ENCODE measurements at places on chromosomes 13 and 19.

GRCh38 chr13:34731486-34731885 is 210.6 kb upstream of the NBEA start:
- no peak for ATAC-seq

DNA sequence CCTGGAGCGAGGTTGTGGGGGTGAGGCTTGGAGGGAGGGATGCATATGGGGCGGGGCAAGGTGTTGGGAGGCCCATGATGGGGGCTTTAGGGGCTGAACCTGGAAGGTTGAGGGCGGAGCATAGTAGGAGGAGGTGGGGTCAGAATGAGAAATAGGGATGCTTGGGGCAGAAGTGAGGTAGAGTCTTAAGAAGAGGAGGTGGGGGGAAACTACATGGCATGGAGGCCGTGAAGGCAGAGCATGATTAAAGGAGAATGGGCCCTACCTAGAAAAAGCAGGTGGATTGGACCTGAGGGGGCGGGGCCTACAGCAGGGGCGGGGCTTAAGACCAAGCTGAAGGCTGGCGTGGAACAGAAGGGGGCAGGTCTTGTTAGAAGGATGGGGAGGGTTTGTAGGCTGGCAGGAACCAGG is 799 bp downstream of the NR1H2 start:
- ATAC-seq, result no peak

DNA sequence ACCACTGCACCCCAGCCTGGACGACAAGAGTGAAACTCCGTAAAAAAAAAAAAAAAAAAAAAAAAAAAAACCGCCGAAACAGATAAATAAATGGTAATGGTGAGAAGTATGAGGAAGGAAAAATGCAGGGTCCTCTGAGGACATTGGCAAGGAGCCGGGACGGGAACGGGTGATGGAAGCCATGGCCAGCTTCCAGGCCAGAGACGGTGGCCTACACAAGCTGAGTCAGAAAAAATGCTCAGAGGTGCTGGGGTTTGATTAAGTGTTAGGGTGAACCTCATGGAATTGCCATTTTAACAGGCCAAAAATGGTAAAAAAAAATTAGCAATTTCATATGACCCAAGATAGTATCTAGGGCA is 866 bp upstream of the ZSWIM4 start:
- no peak for ATAC-seq

- ATAC-seq, result peak; percentile 38
Observed at GRCh38 chr19:8702350-8702749, 3.8 kb upstream of the ACTL9 start.

DNA sequence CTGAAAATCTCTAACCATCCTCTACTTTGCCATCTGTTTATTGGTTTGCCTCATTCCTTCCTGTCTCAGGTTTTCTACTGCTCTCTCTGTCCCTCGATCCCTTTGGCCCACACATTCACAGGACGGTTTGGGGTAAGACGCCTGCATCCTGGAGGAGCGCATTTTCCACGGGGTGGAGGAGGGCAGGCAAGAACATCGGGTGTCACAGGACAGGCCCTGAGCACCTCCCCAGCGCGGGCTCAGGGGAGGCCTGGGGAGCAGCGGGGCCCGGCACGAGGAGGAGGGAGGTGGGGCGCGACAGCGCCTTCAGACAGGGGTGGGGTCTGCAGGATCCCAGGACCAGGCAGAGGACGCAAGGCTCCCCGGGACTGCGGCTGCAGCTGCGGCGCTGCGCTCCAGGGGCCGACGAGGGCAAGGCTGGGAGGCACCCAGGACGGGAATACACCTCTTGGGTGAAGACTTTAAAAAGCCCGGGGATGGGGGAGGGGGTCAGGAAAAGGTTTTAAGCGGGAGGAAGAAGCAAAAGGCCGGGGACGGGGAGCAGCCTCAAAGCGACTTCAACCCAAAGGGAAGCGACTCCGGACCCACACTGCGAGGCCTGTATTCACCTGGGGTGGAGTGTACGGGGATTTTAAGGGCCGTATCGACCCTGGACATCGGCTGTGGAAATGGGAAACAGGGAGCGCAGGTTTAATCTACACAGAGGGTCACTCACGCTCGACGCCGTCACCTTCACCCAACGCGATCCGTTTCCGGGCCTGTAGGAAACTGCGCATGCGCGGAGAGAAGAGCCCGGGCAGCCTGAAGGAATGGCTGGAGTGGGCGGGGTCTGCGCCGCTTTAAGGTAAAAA is at the start of gene ZNF415:
TSS of gene ZNF415 (minus strand) at position 770 of the 851 bp plus-strand sequence. CDS start 10,234 bp downstream, outside the sequence.
- ATAC-seq, result peak; percentile 49

DNA sequence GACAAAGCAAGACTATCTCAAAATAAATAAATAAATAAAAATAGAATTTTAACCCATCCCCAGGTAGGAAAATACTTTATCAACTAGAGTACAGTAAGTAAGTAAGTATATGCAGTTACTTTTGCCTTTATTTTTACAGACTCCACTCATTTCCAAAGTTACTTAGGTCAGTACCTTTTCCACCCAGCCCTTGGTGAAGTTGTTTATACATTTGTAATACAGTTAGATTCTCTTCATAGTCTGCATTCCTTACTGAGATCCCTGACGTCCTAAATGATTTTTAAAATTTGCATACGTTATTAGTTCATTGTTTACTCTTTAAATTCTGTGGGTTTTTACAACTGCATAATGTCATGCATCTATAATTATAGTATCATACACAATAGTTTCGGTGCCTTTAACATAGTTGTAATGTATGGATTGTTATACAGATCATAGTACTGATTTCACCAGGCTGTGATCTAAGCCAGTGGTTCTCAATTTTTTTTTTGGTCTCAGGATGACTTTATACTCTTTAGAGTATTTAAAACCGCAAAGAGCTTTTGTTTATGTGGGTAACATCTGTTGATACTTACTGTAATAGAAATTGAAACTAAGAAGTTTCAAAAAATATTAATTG is 10.4 kb downstream of the SETDB2 start:
- ATAC-seq, result peak; percentile 99

DNA sequence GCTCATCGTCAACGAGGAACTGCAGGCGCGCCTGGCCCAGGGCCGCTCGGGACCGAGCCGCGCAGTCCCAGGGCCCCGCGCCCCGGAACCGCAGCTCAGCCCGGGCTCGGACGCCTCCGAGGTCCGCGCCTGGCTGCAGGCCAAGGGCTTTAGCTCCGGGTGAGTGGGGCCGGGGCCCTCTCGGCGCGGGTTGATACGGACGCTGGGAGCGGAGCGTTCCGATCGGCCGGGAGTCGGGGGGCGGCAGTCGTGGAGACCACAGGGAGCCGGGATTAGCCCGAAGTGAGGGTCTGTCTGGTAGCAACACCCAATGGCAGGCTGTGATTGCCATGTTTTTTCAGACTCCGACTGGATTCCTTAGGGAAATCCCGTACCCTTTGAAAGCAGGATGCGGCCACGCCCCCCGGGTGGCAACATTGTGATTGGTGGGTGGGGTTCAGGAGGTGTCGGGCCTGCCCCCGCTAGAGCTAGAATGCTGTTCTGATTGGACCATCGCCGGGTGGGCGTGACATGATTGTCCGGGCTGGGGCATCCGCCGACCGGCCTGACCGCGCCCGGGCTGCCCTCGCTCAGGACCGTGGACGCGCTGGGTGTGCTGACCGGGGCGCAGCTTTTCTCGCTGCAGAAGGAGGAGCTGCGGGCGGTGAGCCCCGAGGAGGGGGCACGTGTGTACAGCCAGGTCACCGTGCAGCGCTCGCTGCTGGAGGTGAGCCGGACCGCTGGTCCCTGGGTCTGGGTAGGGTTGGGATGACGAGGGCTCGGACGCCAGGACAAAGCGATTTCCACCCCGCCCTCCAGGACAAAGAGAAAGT is 11.3 kb downstream of the EPS8L1 start:
- ATAC-seq, result peak; percentile 66

DNA sequence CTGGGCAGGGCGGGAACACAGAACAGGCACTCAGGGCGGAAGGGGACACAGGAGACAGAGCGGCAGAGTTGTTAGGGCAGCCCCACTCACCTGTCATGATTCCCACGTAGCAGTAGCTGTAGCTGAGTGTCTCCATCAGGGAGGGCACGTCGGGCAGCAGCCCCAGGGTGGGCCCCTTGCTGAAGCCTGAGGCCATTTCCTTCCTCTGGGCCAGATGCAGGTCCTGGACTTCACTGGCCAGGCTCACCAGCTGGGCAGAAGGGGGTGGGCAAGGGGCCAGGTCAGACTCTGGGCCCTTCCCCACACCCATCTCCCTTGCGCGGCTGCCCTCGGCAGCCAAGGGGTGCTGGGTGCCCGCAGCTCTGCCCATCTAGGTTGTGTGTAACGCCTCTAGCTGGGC is 5.9 kb downstream of the MBOAT7 start:
- no peak for ATAC-seq

DNA sequence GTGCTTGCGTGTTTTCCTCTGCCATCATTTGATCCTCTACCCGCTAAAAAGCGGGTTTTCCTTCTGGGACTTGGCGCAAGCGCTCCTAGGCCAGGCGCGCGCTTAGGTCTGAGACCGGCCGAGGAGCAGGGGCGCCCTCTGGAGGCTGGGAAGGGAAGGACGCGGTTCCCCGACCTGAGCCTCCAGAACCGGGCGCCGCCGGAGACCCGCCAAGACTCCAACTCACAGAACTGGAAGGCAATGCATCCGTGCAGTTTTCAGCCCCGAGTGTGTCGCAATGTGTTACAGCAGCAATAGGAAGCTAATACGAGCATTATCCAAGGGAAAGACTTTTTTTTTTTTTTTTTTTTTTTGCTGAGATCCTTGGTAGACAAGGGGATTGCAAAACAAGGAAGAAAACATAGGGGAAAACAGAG is 190.9 kb downstream of the COL4A1 start:
- no peak for ATAC-seq

DNA sequence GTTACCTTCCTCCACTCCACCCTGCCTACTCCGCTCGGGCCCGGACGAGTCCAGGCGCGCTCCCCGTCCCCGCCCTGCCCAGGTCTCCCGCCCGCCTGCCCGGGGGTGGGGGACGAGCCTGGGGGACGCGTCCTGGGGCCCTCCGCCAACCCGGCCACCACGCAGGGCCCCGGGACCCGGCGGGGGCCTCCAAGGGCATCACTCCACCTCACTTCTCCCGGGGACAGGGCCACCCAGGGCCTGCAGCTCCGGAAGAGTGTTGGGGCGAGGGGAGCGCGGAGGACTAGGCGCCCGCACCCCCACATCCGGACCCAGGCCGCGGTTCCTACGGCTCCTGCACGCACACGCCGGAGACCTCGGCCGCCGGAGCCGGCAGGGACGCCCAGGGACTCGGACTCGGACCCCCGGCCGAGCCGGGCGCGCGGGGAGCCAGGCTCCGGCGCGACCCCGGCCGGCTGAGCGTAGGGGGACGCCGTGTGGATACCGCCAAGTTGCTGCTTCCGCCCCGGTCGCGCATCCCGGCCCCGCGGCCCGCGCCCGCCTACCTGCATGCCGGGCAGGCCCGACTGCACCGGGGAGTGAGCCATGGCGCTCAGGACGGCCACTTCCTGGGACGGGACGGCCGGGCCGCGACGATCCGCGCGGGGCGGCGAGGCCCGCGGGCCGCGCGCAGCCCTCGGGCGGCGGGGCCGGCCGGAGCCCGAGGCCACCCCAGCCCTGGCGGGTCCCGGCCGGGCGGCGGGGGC is 534 bp downstream of the STK24 start:
- ATAC-seq, result peak; percentile 7

DNA sequence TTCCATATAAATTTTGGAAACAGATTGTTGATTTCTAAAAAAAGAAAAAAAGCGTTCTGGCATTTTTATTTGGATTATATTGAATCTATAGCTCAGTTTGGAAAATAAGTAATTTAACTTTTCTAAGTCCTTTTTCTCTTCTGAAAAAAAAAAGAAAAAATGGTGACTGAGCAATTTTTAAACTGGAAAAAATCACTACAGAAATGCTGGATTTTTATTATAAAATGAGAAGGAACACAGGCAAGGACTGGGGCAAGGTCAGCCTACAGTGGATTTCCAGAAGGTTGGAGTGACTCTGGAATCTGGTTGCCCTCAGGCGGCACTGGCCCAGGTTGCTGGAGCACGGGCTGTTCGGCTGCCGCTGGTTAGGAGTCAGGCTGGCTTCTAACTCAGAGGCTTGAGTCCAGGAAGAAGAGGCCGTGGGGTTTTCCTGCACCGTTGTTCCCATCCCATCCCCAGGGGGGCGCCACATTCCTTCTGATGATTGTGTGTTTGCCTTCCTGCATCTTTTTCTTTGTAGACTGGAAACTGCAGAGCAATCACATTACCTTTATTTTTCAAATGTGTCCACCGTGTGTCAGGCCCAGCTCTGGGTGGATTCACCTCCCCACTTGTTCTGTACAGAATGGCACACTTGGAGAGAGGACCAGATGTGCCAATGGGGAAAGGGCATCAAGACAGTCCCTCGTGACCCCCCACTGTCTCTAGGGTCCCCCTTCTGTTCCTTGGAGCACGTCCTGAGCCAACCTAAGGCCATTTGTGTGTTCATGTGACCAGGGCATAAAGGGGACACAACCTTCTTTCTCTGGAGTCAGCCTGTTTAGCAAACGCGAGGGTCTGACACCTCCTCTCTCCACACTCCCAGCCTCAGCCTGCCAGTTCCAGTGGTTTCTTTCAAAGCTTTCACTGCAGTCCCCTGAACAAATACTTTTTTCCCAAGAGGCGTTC is 44.5 kb upstream of the GTF3A start:
- ATAC-seq, result no peak

- peak; percentile 22 for ATAC-seq
Observed at GRCh38 chr13:77521194-77521593, 14.3 kb upstream of the SCEL start.

DNA sequence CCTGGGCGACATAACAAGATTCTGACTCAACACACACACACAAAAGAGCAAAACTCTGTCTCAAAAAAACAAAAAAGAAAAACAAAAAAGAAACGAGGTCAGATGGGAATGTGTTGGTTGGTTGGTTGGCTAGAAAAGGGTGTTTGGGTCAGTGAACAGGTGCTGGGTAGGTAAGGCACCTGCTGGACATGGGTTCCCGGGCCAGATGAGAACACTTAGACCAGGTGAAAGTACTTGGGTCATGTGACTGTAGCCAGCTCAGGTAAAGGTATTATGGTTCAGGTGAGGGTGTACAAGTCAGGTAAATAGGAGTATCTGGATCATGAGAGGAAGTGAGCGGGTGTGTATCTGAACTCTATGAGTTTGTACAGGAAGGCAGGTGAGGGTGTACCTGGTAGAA is 14.5 kb upstream of the ZNF414 start:
- no peak for ATAC-seq

DNA sequence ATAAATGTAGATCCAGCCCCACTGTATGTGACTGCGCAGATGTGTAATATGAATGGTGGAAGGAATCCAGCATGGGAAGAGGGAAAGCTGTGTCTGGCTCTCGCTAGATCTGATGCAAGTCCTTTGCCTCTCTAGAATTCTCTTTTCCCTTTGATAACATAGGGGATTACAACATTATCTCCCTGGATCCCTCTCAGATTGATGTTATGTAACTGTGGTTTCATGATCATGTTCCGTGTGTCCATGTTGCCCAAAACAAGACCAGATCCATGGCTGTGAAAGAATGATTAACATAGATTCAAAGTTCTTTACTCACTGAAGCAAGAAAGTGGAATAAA is 184.0 kb upstream of the UBL3 start:
- no peak for ATAC-seq

- no peak for ATAC-seq
Observed at GRCh38 chr13:51385114-51385513, 45.6 kb downstream of the SERPINE3 start.

GRCh38 chr13:34721631-34722595 is 220.2 kb upstream of the NBEA start:
- ATAC-seq, result no peak

- ATAC-seq, result no peak
Observed at GRCh38 chr13:79442221-79442620, 36.2 kb upstream of the RBM26 start.

All from activated CD4-positive, CD25-positive, alpha-beta regulatory T cell treated with anti-CD3 and anti-CD28 coated beads, Interleukin-2, amount 50 U/mL, for 24 hours (primary cell).